ENCODE measurements at places on chromosomes 13 and 19.
A peak's percentile ranks its signal among the peaks of the same experiment; 100 is the strongest.

DNA sequence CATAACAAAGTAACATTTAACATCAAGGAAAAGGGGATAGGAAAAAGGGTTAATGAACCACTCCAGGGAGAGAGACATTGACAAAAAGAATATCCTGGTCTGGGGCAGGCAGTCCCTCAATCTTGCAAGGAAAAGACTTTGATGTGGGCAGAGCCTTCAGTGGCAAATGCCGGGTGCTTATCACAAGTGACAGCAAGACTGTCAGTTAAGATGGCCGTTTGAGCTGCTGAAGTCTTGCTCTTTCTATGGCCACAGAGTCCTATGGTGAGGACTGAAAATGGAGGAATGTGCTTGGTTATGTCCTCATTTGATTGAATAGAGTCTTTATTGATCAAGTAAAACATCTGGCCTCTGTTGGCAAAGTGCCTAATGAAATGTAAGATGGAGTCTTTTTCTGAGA is 112.1 kb downstream of the B3GLCT start:
- DNase-seq: no peak

DNA sequence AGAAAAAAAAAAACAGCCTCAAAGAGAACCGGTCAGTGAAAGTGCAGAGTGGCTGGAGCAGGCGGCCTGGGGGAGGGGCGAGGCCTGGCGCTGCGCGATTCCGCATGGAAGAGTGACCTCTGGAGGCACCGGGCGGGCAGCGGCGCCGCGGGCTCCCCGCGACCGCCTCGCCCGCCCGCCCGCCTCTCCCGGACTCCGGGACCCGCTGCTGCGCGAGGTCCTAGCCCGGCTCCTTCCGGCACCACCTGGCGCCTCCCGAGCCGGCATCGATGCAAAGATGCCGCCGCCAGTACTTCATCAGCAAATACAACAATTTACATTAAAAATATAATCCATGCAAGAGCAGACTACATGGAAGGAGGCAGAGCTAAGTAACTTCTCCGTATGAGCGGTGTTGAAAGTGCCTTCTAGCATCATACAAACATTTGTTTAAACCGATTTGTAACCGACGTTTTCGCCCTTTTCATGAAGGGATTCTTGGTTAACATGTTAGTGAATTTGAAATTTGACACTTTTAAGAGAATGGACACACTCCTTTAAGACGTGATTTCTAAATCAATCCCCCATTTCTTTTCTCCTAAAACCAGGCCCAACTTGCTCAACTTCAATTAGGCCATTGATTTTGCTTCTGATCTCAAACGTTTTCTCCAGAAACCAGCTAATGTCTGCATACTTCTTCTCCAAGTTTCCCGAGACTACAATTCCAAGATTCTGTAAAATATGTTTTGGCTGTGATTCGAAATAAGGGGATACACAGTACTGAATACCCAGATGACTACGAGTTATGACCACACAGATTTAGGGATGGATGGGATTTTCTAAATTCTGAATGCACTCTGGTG is 2.1 kb downstream of the EFNB2 start:
- peak; percentile 52 for DNase-seq

DNA sequence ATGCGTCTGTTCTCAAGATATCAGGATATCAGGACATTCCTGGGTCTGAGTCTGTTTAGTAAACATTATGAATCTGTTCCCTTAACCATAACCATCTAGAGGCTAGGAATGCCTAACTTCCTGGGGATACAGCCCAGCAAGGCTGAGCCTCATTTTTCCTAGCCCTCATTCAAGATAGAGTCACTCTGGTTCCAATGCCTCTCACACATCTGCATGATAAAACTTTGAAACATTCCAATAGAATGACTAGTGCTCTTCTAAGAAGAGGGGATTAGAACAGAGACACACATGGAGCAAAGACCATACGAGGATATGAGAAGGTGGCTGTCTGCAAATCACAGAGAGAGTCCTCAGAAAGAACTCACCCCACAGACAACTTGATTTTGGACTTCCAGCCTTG is 20.6 kb upstream of the CABP5 start:
- DNase-seq: no peak

GRCh38 chr19:7670150-7670783 is 1.4 kb downstream of the RETN start:
- DNase-seq: no peak

DNA sequence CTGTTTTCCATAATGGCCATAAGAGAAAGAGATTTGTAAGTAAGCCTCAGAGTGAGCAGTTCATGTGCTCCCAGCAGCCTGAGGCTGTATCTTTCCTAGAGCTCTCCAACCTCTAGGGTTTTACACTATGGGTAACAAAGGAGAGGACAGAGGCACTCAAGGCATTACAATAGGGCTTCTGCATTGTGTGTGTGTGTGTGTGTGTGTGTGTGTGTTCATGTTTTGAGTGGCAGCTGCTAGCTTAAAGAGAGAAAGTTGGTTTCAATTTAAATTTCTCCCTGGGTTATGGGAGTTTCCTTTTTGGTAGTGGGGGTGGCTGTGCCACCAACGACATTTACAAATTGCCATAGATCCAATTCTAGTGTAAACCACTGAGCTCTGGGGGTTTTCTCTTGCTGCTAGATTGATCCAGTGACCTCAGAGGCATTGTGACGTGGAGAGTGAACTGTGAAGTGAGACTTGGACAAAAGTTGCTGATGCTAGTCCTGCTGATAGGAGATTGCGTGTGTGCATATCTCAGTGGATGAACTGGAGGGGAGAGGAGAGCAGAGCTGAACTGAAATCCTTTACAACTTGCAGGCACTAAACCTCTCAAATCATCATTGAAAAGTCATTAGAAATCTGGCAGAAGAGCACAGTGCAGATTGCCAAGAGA is 67.2 kb upstream of the OLFM4 start:
- DNase-seq: no peak

DNA sequence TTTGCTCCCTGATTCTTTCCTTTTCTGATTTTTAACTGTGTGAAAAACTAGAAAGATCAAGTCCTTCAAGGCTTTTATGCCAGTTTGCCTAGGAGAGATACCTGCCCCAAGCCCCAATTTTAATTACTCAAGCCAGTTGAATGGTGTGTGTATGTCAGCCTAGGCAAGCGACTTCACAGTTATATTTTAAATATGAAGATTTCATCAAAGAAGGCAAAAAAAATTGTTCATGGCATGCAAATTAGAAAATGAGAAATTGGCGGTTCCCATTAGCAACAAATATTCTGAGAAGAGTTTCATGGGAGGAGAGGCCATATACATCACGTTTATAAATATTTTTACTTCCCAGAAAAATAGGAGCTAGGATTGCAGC is 167.6 kb downstream of the SLC7A1 start:
- DNase-seq: no peak

- no peak for DNase-seq
These were observed 546.7 kb downstream of the SLITRK5 start for GRCh38 chr13:88217883-88218282.

DNA sequence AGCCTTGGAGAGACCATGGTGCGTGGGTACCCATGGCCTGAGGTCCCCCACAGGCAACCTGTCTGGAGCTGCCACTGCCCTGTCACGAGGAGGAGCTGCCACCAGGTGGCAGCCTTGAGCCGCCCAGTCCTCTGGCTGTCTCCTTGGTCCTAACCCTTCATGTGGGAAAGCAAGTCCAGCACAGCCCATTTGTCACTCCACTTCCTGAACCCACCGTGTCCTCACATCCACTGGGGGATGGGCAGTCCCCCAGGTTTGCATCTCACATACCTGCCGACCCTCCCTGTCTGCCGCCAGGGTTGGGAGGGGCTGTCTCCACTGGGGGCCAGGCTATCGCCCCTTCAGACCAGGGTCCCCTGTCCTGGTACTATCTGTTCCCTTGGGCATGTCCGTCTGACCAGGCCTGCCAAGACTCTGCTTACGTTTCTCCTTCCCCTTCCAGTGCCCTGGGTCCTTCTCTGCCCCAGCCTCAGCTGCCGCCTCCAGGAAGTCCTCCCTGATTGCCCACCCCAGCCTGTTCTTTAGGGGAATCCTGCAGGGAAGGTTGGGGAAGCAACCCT is 4.5 kb downstream of the FAM174C start:
- DNase-seq: peak; percentile 62

GRCh38 chr13:51781246-51782022 is 22.5 kb downstream of the DHRS12 start:
- no peak for DNase-seq

- DNase-seq: no peak
These were observed 127.0 kb upstream of the GPR12 start for GRCh38 chr13:26887594-26887993.

DNA sequence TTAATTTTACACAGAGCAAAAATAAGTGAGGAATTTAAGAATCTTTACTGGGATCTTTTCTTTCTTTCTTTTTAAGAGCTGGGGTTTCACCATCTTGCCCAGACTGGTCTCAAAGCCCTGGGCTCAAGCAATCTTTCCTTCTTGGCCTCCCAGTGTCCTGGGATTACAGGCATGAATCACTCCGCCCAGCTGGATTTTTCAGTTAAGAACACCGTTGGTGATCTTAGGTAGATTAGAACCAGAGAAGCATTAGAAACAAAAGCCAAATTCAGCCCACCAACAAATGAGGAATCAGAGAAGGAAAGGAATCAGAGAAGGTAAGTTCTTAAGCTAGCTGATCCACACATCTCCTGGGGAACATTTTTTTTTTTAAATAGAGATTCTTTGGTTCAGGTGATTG is 34.2 kb downstream of the EPSTI1 start:
- DNase-seq: no peak

GRCh38 chr19:35776102-35776788 is 881 bp downstream of the ARHGAP33 start:
- DNase-seq: no peak

DNA sequence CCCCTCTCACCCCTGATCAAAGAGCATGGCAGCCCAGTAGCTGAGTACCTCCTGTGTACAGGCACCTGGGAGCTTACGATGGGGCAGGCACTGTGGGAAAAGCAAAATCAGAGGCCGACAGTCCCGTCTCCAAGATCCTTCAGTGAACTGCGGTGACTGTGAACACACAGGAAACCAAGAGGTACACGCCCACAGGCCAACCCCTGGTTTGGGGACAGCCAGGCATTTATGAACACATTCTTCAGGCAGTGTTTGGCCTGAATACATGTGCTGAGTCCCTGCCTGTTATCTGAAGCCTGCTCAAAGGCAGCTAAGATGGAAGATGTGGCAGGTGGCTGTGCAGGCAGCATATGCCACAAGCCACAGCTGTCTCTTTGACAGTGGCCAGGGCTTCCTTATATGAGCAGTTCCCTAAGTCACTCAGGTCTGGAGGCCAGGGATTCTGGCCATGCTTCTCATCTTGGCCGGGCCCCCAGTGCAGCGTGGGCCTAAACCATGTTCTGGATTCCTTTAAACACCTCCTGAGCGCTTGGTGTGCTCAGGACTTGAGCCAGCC is 123.6 kb downstream of the UQCRFS1 start:
- DNase-seq: no peak

DNA sequence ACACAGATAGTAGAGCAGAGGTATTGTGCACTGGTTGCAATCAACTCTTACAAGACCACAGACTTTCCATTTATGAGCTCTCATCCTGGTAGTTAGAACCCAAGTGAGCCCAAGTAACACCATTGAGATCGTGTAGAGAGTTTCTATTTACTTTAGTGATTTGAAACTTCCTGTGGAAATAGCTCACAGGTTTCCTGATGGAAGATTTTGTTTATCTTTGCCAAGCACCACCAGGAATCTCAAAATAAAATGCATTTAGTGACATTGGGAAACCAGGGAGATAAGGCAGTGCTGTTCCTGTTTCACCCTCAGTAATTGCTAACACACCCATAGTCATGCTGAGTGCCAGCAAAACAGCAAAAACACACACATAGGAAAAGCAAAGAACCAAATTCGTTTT is 102.5 kb downstream of the FLT1 start:
- no peak for DNase-seq

- DNase-seq: no peak
These were observed 616 bp downstream of the FCHO1 start for GRCh38 chr19:17751912-17752273.

DNA sequence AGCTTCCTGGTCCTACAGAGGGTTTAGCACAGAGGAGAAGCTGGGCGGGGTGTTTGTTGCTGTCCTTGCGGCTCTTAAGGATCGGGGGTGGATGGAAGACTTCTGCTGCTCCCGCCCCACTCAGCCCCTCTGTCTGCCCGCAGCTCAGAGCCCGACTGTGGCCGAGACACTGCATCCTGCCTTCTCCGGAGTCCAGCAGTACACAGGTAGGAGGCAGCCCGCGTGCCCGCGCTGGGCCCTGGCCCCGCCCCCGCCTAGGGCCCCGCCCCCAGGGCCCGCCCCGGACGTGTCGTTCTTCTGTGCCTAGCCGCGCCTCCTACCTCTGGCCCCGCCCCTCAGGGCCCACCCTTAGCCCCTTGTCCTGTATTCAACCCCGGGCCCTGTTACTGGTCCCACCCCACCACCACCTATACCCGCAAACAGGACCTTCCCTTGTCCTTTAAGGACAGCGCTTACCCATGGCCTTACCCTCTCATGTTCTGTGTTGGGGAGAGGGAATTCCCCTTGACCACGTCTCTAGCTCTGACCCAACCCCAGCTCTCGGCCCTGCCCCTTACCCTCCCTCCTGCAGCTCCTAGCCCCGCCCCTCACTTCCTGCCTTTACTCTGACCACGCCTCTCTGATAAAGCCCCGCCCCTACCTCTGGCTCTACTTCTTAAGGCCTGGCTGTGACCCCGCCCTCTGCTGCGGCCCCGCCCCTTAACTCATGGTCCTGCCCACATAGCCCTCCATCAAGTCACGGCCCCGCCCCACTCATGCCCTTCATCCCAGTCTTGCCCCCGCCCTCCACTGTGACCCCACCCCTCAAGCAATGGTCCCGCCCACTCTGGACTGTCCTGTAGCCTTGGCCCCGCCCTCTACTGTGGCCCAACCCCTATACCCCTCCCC is 60.5 kb downstream of the CELF5 start:
- DNase-seq: no peak

DNA sequence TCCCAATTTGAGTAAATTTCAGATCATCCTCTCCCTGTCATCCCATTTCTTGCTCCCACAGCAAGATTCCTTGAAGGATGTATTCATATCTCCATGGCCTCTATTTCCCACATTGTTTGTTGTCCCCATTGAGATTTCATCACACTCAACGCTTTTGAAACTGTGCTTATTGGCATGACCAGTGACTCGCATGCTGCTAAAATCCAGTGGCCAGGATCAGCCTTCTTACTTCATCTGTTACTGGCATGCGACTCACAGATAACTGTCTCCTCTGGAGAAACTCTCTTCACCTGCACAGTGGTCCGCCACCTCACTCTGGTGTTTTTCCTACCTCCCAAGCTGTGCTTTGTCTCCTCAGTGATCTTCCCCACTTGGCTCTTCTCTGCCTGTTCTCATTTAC is 95.8 kb downstream of the WASF3 start:
- DNase-seq: peak; percentile 54

GRCh38 chr19:5439452-5439851 is 15.8 kb upstream of the ZNRF4 start:
- no peak for DNase-seq

DNA sequence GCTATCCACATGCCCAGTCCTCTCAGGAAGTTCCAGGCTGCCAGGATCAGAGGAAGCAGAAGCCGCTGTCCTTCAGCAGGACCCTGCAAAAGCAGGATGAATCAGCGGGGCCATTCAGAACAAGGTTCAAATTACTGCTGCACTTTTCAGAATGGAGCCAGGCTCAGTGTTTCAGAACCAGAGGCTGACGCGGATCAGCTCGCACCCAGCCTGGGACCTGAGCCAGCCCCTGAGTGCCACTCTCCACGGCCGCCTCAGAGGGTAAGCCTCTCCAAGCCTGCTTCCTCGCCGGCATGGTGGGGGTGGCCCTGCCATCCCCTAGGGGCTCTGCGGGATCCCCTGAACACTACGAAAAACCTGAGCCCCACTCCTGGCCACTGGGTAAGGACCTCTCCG is 24.7 kb downstream of the RASA3 start:
- DNase-seq: no peak

Data from GM04504 (cell line).